ENCODE measurements at places on chromosomes 11 and 22.

- peak overlapping the region; percentile 74 for H3K4me3 ChIP-seq
- peaks cover 19% of the 10 kb centered on the region for H3K36me3 ChIP-seq
- no peak for DNase-seq
- H3K27ac ChIP-seq, result no peak overlapping the region
- H3K27me3 ChIP-seq, result peaks cover 5% of the 10 kb centered on the region
Observed at GRCh38 chr22:50271519-50271970, 1.4 kb upstream of the MAPK11 start.

DNA sequence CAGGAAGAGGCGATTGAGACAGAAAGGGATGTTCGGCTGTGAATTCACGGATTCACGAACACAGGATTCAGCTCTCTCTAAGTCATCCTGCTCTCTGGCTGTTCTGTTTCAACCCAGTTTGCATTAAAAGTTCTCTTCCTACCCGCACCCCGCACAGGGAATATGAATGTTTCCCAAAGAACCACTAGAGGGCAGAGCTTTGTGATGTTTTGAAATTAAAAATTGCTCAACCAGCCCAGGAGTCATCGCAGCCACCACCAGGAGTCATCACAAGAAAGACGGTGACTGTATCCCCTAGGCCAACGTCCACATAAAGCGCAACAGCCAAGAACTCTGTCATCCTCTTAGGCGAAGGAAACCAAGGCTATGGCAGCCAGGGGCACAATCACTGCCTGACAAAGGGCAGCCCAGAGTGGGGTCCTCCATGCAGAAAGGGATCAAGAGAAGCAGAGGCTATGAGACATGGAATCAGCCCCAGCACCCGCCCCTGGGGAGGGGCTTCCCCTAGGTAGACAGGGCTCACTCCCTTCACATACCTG lies 122.4 kb downstream of the WT1 start:
- no peaks in the 10 kb centered on the region for H3K27me3 ChIP-seq
- no peak overlapping the region for H3K4me3 ChIP-seq
- no peaks in the 10 kb centered on the region for H3K36me3 ChIP-seq
- no peak overlapping the region for H3K27ac ChIP-seq
- H3K4me1 ChIP-seq, result no peaks in the 10 kb centered on the region

GRCh38 chr22:29209624-29209929 lies 3.9 kb downstream of the EMID1 start:
- H3K36me3 ChIP-seq, result no peaks in the 10 kb centered on the region
- peaks cover 49% of the 10 kb centered on the region for H3K27me3 ChIP-seq
- no peak overlapping the region for H3K27ac ChIP-seq

DNA sequence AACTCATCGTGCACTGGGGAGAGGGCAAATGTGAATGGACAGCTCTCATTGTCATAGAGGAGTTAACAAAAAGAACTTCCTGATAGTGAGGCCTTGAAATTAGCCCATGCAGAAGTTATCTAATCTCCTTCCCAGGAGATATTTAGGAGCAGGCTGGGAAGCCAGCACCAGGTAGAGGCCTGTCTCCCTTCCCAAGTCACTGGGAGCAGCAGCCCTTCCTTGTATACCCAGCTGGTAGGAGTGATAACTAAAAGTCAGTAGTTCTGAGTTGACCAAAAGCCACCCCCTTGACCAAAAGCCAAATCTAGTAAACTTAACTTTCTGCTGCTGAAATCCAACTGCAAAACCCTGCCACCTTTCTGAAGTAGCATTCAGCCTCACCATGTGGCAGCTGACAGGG lies 1.4 kb upstream of the BACE1-AS start:
- no peaks in the 10 kb centered on the region for H3K4me1 ChIP-seq
- no peak for DNase-seq
- no peak overlapping the region for H3K4me3 ChIP-seq

DNA sequence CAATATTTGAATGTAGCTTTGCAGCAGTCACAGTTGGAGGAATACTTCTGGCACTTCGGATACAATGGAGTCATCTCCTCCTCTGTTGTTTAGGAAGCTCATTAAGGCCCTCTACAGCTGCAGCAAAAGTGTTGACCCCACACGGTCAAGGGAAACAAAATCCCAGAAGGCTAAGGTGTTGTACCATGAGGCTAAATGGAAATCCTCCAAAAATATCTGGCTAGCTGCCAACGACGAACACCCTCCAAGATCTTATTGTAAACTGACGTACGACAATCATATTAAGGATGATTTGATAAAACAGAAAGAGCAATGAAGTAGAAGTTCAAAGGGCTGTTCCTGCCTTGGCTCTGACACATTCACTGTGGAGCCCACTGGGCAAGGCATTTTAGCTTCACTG lies 4.0 kb downstream of the POGLUT3 start:
- H3K4me3 ChIP-seq, result no peak overlapping the region
- H3K27ac ChIP-seq, result no peak overlapping the region
- no peaks in the 10 kb centered on the region for H3K36me3 ChIP-seq
- peaks cover 12% of the 10 kb centered on the region for H3K4me1 ChIP-seq
- DNase-seq, result no peak

GRCh38 chr11:16880184-16880801 lies 133.9 kb downstream of the PLEKHA7 start:
- H3K4me3 ChIP-seq, result no peak overlapping the region
- no peaks in the 10 kb centered on the region for H3K27me3 ChIP-seq
- no peak for DNase-seq
- peaks cover 48% of the 10 kb centered on the region for H3K4me1 ChIP-seq

DNA sequence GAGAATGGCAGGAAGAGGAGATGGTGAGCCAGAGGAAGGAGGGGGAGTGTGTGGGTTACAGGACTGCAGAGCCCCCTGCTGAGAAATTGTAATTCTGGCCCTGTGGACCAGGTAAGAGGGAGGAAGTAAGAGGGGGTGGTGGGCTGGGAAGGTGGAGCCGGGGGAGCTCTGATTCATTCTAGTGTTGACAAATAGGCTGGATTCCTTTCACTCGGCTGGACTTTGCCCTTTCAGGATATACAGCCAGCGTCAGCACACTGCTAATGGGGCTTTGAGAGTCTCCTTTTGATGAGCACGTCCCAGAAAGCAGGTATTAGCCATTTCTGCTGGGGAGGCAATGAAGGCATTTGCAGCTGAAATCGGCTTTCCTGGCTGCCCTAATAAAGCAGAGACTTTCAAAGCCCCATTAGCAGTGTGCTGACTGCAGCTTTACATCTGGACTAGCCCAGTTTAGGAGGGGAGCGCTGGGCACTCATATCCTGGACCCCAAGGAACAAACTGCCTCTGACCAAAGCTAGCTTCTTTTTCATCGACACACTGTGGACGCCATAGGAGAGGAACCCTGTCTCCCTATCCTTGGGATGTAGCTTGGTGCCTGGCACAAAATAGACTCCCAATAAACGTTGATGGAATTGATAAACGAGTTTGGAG lies 44.8 kb upstream of the CADM1 start:
- no peak overlapping the region for H3K4me3 ChIP-seq
- H3K27ac ChIP-seq, result no peak overlapping the region
- H3K36me3 ChIP-seq, result no peaks in the 10 kb centered on the region
- no peak for DNase-seq

- H3K4me3 ChIP-seq, result no peak overlapping the region
- no peaks in the 10 kb centered on the region for H3K36me3 ChIP-seq
- no peaks in the 10 kb centered on the region for H3K4me1 ChIP-seq
- H3K27ac ChIP-seq, result no peak overlapping the region
- DNase-seq, result no peak
Observed at GRCh38 chr22:49517667-49518185, 309.9 kb downstream of the BRD1 start.

DNA sequence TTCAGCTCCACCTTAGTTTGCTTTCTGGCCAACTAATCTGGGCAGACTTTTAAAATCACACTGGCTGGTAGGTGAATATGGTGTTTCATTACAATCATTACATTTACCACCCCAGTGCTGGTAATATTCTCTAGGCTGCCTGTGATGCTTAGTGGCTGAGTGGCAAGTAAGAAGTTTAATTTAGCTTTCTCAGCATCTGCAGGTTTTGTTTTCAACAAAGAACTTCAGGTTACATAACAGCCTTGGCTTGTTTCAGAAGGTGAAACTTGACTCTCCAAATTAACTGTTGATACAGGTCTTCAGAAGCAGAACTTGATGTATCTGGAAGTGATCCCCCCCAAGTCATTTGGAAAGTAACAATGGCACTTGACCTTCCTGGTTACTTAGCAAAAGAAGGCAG lies 423.3 kb upstream of the CCDC90B start:
- H3K4me3 ChIP-seq, result no peak overlapping the region
- H3K27ac ChIP-seq, result no peak overlapping the region
- H3K36me3 ChIP-seq, result no peaks in the 10 kb centered on the region
- no peaks in the 10 kb centered on the region for H3K4me1 ChIP-seq
- H3K27me3 ChIP-seq, result no peaks in the 10 kb centered on the region

- H3K27ac ChIP-seq, result no peak overlapping the region
- H3K36me3 ChIP-seq, result no peaks in the 10 kb centered on the region
- no peaks in the 10 kb centered on the region for H3K27me3 ChIP-seq
Observed at GRCh38 chr11:10567446-10567845, 1.0 kb downstream of the LYVE1 start.
